Brain (organoid and tissue), 16 donors: ENCODE measurements at places on chromosomes 4 and X.

GRCh38 chr4:1195891-1196401, 23.6 kb upstream of the SPON2 start:
- DNase-seq, result no peak

DNA sequence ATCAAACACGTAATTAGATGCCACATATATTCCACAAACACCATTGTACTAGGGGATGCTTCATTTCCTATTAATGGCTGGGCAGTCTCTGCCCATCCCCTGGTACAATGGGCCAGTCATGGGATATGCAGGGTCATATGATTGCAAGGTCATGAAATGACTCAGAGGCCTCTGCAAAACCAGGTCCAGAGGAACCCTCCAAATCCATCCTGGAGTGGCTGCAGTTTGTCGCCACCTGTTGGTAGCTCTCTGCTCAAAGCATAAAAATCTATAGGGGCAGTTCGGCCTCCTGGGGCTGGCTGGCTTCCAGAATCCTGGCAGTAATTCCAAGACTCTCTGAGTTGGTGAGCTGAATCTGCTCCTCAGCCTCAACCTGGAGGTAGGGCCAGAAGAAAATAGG, 22.9 kb upstream of the PUDP start:
- DNase-seq, result no peak

DNA sequence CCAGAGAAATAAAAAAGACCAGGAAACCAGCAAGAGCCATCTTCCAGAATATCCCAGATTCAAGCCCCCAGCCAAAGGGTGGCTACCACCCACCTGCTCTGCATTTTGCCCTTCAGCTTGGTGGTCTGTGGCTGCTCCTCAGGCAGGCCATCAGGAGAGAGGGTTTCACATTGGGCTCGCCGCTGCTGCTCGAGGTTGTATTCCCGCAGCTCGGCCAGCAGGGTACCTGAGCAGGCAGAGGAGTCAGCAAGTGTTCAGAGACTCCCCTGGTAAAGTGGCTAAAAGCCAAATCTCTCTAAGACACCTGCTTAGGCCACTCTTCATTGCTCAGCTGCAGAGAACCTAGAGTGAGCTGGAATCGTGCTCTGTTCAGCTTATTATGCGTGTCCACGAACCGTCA, 110.8 kb upstream of the HSD17B10 start:
- DNase-seq, result no peak

DNA sequence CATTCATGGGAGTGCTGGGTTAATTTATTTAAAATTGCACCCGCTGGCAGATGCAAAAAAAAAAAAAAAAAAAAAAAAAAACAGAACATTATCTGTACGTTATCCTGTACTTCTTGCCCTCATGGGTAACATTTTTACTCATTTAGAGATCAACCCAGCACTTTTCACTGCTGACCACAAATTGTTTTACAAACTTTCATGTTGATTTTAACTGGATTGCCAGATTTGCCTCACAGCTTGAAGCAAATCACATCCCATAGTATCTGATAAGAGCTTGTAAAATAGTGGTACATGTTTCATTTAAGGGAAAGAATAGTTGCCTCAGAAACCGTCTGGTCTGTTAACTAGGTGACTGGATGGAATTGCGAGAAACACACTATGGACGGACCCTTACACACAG, 640.8 kb downstream of the TRIML1 start:
- no peak for DNase-seq

DNA sequence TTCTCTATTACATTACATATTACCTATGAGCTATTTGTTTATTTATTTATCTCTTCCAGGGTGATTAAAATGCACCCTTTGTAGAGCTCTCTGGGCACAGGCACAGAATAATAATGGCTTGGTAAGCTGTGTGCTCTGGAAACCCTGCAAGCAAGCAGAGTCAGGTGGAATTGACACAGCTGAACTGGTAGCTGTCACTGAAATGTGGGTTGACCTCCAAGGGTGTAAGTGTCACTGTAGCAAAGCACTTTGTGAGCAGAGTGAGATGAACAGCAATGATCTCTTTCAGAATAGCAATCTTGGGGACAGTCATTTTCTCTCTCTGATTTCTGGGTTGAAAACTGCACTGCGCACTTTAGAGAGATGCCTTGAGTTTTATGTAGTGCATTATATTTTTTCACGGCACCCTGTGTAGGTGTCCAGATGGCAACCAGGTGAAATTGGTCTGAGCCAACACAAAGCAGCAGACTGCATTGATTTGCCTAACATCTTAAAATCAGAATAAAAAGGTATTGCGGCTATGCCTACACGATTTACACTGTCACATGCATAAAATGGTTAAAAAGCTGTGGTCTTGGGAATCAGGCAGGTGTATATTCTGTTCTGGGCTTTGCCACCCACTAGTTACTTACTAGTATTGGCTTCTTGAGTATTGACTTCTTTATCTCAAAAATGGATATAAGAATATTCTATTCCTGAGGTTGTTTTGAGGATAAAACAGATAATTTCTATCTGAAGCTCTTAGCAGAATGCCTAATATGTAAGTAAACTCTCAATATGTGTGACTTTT, 450.3 kb downstream of the RAPGEF2 start:
- DNase-seq, result no peak

DNA sequence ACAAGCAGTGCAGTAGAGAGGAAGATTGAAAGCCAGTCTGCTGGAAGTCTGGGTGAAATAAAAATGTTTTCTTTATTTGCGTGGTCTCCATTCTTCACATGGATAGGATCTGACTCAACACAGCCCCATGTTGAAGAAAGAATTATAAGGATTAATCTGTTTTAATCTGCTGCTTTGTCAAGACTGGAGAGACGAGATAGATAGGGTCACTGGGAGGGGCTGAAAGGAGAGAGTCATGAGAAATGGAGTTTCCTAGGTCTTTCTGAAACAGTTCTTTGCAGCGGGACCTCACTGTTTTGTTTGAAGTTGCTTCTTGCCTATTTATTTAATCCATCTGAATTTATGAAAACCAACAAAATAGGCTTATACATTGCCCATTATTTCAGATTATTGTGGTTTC, 32.4 kb upstream of the RHOH start:
- DNase-seq, result no peak

DNA sequence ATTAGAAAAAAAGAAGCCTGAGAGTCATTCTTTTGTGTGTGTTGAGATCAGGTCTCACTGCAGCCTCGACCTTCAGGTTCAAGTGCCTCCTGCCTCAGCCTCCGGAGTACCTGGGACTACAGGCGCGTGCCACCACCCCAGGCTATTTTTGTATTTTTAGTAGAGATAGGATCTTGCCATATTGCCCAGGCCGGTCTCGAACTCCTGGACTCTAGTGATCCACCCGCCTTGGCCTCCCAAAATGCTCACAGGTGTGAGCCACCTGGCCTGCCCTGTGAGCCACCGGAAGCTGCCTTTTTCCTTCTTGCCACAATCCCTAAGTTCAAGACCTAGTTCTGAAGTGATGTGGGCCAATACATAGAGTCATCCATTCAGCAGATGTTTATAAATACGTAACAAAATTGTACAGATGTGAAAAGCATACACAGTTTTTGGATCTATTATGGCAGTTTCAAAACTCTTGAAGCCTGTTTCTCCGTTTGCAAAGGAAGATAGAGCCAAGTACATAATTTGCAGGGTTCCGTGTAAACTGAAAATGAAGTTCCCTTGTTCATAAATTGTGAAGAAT, 536 bp upstream of the CTSO start:
- DNase-seq, result no peak

- no peak for DNase-seq
These were observed 152.5 kb upstream of the SPRY1 start for GRCh38 chr4:123244137-123244536.

- DNase-seq, result no peak
These were observed 2.5 kb downstream of the PPBP start for GRCh38 chr4:73985528-73985852.

DNA sequence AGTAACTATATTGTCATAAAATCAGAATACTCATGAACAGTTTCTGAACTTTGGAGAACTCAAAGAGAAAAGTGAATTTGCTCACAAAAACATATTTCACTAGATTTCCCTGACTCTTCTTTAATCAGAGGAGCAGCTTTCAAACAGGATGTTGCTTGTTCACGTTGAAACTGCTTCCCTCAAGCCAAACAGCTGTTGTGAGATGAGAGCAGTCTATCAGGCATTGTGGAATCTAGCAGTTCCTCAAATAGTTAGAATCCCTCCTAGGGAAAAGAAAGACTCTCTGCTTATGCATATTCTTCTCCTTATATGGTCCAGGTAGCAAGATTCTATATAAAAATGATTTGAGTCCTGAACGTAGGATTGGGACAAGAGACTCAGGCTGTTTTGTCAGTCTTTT, 1012.1 kb downstream of the FAM133A start:
- DNase-seq, result no peak

DNA sequence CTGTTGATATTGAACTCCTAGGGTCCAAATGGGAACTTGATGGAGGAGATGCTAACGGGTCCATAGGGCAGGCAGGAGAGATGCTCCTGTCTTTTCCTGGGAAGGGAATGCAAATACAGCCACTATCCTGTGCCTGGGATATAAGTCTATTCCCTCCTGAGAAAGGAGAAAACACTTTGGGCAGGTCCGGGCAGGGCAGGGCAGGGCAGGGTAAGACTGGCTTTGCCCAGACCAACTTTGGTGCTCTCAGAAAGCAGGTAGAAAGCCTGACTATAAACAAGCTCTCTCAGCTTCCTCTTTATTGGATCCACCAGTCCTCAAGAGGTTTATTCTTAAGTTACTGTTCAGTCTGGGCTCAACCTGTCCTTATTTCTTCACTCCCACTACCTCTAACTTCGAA, 232.3 kb downstream of the PTTG2 start:
- DNase-seq, result no peak

- no peak for DNase-seq
These were observed 184.0 kb downstream of the ARHGAP24 start for GRCh38 chr4:85658766-85659439.

GRCh38 chrX:111875881-111876280, at the start of gene TRPC5OS:
TRPC5OS (plus strand) TSS chrX:111876181; CDS start chrX:111901850, 25,669 bp downstream.
- DNase-seq, result no peak

DNA sequence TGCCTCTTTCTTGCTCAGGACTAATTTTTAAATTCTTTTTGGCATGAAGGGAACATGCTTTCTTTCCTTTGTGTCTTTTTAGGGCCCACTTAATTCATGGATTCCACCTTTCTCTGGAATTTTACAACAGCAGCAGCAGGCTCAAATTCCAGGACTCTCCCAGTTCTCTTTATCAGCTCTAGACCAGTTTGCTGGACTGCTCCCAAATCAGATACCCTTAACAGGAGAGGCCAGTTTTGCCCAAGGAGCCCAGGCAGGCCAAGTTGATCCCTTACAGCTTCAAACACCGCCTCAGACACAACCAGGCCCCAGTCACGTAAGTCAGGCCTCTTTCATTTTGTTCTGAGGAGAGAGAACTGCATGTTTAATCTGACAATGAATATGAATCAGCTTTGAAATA, 2.3 kb downstream of the ODAM start:
- no peak for DNase-seq

DNA sequence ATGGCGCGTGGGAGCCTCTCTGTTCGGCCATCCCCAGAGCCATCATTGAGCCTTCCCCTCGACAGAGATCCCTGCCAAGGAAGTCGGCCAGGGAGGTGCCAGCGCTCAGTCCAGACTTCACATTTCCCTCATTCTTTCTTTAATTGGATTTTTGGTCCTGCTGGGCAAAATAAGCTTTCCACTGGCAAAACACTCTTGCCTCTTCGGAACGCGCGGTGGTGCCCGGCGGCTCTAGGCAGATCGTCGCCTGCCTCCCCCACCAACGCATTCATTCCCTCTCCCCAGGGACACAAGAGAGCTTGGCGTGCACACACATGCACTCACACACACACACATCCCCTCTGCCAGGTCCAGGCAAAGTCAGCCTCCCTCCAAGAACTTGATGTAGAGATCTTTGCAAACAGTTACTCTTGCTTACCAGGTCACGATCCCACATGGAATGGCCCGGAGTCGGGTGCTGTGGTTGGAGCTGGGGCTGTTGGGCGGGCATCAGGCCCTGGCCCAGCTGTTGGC, 257.1 kb downstream of the BCOR start:
- peak; percentile 60 for DNase-seq

GRCh38 chr4:762211-763190, 56.9 kb downstream of the PCGF3 start:
- peak; percentile 62 for DNase-seq

GRCh38 chr4:17058916-17059741, 160.7 kb upstream of the LDB2 start:
- DNase-seq, result peak; percentile 12

DNA sequence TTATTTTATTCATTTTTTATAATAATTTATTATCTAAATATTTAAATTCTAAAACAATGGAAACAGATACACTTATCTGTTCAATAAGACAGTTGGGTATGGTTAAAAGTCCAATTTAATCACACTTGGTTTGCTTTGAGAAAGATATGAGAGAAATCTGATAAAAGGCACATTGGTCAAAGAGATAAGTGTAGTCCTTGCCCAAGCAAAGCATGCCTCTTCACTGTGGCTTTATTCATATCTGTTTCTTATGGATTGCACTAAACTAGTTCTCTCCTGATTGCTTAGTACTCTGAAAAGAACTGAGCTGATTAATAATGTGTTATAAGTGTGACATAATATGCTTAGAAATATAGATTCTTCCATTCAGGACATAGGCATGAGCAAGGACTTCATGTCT, 39.8 kb downstream of the CXCL1 start:
- DNase-seq, result no peak

- no peak for DNase-seq
These were observed 20.3 kb downstream of the P2RY8 start for GRCh38 chrX:1516596-1517104.

GRCh38 chr4:99591757-99592156, 17.1 kb downstream of the MTTP start:
- DNase-seq, result no peak

GRCh38 chr4:176102414-176103063, 36.9 kb downstream of the WDR17 start:
- DNase-seq, result no peak

- DNase-seq, result no peak
These were observed 85.4 kb upstream of the NR3C2 start for GRCh38 chr4:148527571-148527970.
